ENCODE measurements at places on chromosomes 2 and 18. TPM values are rescaled to one million over a fixed set of nuclear protein-coding genes. Genes with fewer than 3 reads are reported as not detected.

The TRAK2 gene
- total RNA-seq, result 17.7 TPM

The TUBB8B gene
- not detected for total RNA-seq

The ITGA6 gene
- total RNA-seq, result 0.42 TPM

The ANKRD30B gene
- total RNA-seq, result not detected

The NEU4 gene
- total RNA-seq, result 0.10 TPM

DNA sequence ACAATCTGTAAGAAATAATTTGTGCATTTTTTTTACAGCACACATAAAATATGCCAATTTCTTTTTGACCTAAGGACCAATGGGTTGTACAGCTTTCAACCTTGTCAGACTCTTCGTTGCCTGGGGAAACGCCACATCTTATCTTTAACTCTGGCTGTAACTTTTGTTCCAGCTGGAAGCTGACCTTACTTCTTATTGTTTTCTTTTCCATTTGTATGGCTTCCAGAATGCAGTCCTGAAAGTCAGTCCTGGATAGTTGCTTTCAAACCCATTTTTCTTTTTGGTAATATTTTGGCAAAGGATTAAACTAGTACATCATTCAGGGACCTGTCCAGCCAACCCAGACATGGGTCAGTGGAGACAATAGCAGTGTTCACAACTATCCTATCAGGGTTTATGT lies 686.5 kb upstream of the CDH2 start:
- H3K4me3 ChIP-seq, result no peak overlapping the region
- no peak for DNase-seq
- no peak overlapping the region for H3K27ac ChIP-seq
- no peaks in the 10 kb centered on the region for H3K27me3 ChIP-seq
- H3K4me1 ChIP-seq, result no peaks in the 10 kb centered on the region

DNA sequence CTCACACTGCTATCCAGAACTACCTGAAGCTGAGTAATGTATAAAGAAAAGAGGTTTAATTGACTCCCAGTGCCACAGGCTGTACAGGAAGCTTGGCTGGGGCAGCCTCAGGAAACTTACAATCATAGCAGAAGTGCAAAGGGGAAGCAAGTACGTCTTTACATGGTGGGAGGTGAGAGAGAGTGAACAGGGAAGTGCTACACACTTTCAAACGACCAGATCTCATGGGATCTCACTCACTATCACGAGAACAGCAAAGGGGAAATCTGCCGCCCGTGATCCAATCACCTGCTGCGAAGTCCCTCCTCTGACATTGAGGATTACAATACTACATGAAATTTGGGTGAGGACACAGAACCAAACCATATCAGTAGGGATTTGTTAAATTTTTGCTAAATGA lies 150.4 kb upstream of the NXPH2 start:
- H3K4me1 ChIP-seq, result no peaks in the 10 kb centered on the region
- no peak overlapping the region for H3K4me3 ChIP-seq
- no peaks in the 10 kb centered on the region for H3K36me3 ChIP-seq
- no peak for DNase-seq
- H3K27ac ChIP-seq, result no peak overlapping the region
- H3K27me3 ChIP-seq, result no peaks in the 10 kb centered on the region

- H3K36me3 ChIP-seq, result no peaks in the 10 kb centered on the region
- H3K27ac ChIP-seq, result no peak overlapping the region
- DNase-seq, result no peak
- H3K4me3 ChIP-seq, result no peak overlapping the region
- H3K27me3 ChIP-seq, result peaks cover 24% of the 10 kb centered on the region
- H3K4me1 ChIP-seq, result peaks cover 12% of the 10 kb centered on the region
These were observed 4.7 kb downstream of the PLCL1 start for GRCh38 chr2:197809064-197809463.

DNA sequence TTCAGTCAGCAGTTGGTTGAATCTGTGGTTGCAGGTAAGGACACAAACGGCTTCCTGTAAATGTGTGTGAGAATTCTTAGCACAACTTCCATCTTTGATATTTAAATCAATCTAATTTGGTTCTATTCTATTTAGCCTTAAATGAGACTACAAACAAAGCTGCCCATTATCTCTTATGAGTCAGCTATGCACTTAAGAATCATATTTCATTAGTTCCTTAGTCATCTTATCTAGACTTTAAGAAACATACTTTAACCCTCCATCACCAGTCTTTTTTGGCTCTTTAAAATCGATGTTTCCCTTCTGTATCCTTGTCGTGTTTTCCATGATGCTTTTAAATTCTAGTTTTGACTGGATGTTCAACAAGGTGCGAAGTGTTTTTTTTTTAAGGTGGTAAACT lies 114.4 kb upstream of the TMEM200C start:
- H3K4me1 ChIP-seq, result peaks cover under 1% of the 10 kb centered on the region
- no peaks in the 10 kb centered on the region for H3K27me3 ChIP-seq
- H3K36me3 ChIP-seq, result no peaks in the 10 kb centered on the region
- DNase-seq, result no peak
- H3K4me3 ChIP-seq, result no peak overlapping the region

- H3K27ac ChIP-seq, result no peak overlapping the region
- no peaks in the 10 kb centered on the region for H3K36me3 ChIP-seq
- no peaks in the 10 kb centered on the region for H3K27me3 ChIP-seq
These were observed 119.5 kb downstream of the LRRTM1 start for GRCh38 chr2:80185091-80185490.

DNA sequence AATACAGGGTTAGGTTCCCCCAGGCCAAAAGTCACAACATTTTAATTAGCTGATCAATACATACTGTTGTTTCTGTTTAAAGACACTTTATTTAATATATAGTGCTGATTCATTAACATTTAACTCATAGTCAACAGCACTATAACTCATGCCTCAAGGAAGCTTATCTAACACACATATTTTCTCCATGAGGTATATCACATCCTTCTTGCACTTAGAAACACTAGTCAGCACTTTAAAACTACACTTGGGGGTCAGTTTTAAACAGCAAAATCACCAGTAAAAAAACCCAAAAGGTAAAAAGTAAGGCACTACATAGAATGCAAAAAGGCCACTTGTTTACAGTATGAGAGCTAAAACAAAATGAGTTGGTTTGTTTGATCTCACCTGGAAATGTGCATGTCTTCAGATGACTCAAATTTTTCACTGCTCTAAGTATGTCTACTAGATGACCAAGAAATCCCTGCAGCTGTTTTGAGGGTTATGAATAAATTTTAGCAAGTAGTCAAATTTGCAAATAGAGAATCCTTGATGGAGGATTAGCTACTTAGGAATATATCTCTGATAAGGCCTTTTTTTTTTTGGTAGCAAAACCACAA lies 54.1 kb upstream of the EPB41L5 start:
- no peak for DNase-seq
- peaks cover 58% of the 10 kb centered on the region for H3K36me3 ChIP-seq
- H3K4me3 ChIP-seq, result no peak overlapping the region
- H3K27me3 ChIP-seq, result no peaks in the 10 kb centered on the region
- no peak overlapping the region for H3K27ac ChIP-seq
- H3K4me1 ChIP-seq, result no peaks in the 10 kb centered on the region

- no peak overlapping the region for H3K27ac ChIP-seq
- H3K27me3 ChIP-seq, result no peaks in the 10 kb centered on the region
- no peak overlapping the region for H3K4me3 ChIP-seq
- H3K36me3 ChIP-seq, result peaks cover 4% of the 10 kb centered on the region
- no peak for DNase-seq
These were observed 257.8 kb upstream of the STON1 start for GRCh38 chr2:48272199-48272598.

DNA sequence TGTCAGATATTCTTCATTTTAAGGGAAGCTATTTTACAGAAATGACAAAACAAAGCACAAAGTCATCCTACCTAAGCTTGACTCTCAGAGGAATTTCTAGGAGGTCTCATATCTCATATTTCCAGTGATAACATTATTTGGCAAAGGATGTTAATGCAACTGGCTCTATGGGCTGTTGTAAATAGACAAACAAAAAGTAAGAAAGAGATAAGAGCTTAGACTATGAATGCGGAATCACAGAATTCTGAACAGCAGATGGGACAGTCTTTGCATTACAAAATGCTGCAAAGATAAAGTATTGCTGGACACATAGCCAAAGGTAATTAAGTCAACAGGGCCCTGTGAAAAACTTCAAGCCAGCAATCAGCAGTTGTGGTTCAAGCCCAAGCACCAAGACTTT lies 23.9 kb downstream of the PIAS2 start:
- peaks cover 31% of the 10 kb centered on the region for H3K36me3 ChIP-seq
- H3K4me3 ChIP-seq, result no peak overlapping the region
- no peaks in the 10 kb centered on the region for H3K27me3 ChIP-seq
- no peak for DNase-seq
- peaks cover 32% of the 10 kb centered on the region for H3K4me1 ChIP-seq
- H3K27ac ChIP-seq, result no peak overlapping the region

GRCh38 chr2:124382067-124382618 lies 357.1 kb downstream of the CNTNAP5 start:
- H3K36me3 ChIP-seq, result no peaks in the 10 kb centered on the region
- H3K27ac ChIP-seq, result no peak overlapping the region
- no peaks in the 10 kb centered on the region for H3K27me3 ChIP-seq
- no peaks in the 10 kb centered on the region for H3K4me1 ChIP-seq
- no peak overlapping the region for H3K4me3 ChIP-seq

DNA sequence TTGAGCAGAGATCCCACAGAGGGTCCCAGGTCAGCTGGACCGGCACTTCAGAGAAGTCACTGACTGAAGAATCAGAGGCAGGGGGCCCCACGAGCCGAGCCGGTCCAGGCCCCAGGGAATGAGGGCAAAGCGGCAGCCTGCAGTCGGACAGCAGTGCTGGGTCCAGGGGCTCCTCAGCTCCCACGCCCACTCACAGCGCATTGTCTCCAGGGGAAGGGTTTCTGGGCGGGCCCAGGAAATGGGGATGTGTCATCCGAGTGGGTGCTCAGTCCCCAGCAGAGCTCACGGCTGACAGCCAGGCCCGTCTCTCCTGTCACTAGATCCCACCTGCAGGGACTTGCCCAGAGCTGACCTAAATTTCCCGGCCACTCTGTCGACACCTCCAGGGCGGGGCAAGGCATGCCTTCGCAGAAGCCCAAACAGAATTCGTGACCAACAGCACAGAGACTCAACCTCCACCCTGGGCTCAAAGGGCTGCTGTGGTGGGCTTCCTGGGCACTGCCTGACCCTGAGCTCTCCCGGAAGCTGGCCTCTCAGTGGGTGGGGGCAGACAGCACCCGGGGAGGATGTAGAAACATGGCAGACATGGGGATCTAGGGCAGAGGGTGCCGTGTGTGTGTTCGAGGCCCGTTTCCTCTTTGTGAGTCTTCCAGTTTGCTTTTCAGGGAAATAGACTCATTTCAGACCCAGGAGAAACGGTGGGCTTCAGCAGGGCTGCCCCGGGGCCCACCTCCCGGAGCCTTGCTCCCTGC lies 42.1 kb upstream of the TAF1B start:
- no peaks in the 10 kb centered on the region for H3K36me3 ChIP-seq
- H3K4me1 ChIP-seq, result peaks cover 20% of the 10 kb centered on the region
- H3K4me3 ChIP-seq, result no peak overlapping the region
- no peak for DNase-seq
- no peak overlapping the region for H3K27ac ChIP-seq

Measured in activated B cell treated with CpG ODN at 0.5 μM for 24 hours (primary cell).